ENCODE measurements at places on chromosomes 7 and 10.

GRCh38 chr10:83333566-83333965, 805.7 kb upstream of the GHITM start:
- no peak for DNase-seq

- no peak for DNase-seq
These were observed 9.3 kb upstream of the RTKN2 start for GRCh38 chr10:62277971-62278370.

DNA sequence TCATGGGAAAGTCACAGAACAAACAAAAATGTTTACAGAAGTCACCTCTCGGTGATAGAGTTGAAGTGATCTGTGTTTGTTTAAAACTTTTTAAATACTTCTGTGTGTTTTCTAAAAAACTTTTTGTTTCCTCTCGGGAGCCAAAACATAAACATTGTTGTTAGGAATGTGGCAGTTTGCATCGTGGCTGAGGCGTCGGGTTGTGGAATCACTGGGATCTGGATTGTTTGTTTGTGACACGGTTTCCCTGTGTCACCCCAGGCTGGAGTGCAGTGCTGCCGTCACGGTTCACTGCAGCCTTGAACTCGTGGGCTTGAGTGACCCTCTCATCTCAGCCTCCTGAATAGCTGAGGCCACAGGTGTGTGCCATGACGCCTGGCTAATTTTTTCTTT, 29.0 kb upstream of the SUN1 start:
- no peak for DNase-seq

DNA sequence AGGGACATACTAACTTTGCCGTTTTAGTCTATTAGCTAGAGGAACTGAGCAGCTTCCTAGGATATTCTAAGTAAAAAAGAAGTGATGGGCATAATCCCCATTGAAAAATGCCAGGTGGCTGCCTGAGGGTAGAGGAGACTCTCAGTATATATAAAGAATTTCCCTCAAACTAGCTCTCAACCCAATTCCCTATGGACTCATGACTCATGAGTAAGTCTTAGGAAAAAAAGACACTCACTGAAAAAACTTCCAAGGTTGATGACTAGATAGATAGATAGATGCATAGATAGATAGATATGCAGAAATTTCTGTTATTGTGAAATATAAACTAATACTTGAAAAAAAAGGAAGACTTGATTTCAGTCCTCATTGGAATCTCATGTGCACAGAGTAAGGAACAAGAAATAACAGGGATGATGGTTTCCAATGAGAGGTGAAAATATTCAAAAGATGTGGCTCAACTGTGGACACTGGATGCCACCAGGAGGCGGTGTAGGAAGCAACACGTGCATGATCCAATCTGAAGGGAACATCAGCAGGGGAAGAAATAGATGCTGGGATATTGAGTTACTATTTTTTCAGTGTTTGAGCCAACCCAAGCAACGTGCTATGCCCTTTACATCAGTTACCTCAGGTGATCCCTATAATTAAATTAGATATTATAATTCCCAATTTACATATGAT, 711.0 kb upstream of the LRRTM3 start:
- DNase-seq = no peak

DNA sequence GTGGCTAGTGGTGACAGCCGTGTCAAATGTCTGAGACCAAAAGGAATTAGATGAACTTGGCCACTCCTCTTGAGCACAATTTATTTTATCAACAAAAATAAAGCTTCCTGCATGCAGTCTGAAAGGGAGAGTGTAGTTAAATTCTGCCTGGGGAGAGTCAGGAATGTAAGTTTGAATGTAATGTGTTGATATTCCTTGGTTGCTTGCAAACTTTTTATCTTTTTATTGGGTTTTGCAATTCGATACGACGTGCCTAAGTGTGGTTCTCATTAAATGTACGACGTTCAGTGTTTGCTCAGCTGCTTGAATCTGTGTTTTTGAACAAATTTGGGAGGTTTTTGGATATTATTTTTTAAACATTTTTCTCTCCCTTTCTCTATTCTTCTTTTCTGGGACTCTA, 839.9 kb downstream of the CCSER2 start:
- no peak for DNase-seq

- DNase-seq = no peak
These were observed 53.3 kb upstream of the CTBP2 start for GRCh38 chr10:125213541-125214282.

DNA sequence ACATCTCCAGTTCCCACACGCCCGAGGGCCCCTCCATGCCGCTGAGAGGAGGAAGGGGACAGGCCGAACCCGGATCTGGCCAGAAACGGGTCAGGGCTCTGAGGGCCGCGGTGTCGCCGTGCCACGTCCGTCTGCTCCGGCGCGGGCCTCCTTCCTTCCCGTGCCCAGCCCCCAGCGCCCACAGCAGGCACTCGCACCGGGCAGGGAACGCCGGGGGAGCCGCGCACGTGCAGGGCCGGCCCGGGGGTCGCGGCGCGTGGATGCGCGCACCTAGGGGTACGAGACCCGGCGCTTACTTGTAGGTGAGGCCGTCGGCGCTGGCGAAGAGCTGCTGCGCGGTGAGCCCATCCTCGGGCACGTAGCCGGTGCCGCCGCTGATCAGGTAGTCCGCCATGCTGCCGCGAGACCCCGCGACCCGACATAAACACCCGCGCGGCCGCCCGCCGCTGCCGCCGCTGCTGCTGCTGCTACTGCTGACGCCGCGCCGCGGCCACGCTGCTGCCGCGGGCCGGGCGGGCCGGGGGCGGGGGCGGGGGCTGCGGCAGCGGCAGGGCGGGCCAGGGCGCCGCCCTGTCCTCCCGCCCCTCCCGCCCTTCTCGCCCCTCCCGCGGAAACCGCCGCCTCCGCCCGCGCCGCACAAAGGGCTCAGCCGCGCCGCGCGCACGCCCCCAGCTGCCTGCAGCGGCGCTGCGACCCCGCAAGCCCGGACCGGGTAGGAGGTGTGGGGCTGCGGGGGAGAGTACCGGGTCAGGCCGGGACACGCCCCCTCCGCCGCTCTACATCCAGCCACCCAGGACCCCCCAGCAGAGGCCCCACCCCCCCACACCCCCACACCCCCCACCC, 4.1 kb downstream of the IMPDH1 start:
- DNase-seq = no peak

DNA sequence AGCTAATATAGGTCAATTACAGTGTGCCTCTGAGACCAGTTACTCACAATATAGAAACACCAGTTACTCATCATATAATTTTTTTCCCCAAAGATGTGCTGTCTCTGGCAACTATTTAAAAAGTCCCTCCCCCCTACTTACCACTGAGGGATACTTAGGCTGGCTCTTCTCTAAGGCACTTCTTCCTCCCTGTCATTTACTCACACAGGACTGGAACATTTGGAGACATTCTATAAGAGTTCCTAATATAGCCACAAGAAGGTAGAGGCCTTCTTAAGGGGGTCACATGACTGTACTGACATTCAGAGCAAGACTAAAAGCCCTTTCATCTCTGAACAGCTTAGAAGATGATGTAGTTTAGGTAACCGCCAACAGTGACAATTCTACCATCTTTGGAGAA, 44.4 kb upstream of the SLIT1 start:
- no peak for DNase-seq

GRCh38 chr7:95871075-95871848, 98.9 kb downstream of the DYNC1I1 start:
- DNase-seq = peak; percentile 36

- DNase-seq = no peak
These were observed 935.6 kb downstream of the GRID1 start for GRCh38 chr10:85430991-85431390.

DNA sequence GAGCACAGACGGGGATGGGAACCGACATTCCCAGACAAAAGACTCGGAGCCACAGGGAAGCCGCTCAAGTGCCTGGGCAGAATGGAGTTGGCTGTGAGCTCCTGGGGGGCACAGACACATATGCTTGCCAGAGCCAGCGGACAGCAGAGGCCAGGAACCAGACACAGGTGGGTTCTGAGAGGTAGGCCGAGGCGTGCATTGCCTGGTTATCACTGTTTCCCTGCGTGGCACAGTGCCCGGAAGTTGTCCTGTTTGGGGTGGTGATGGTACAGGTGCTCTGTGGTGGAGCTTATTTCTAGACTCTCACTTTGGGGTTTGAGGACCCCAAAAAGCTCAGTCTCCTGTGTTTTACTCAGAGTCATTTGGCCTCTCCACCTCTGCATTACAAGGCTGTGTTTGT, 2.5 kb downstream of the PALD1 start:
- no peak for DNase-seq

GRCh38 chr7:51262796-51263531, 53.6 kb downstream of the COBL start:
- no peak for DNase-seq

GRCh38 chr10:76428551-76429367, 997.3 kb downstream of the LRMDA start:
- peak; percentile 91 for DNase-seq

GRCh38 chr10:78757344-78757925, 311.3 kb upstream of the ZMIZ1 start:
- DNase-seq = no peak

DNA sequence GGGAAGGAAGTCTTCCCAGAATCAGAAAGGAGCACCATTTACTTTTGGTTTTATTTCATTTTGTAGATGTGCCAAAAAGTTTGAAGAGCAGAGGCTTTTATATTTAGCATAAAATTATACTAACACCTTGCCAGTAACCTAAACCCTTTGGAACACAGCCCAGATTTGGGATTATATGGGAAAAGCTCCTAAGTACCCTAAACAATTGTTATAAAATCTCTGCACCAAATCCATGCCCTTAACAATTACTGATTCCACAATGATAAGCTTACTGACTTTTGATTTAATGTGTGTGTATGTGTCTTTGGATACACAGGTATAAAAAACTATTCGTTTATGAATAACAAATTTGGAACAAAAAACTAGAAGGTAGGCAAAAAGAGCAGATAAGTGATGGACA, 39.0 kb upstream of the TMEM229A start:
- DNase-seq = no peak

- no peak for DNase-seq
These were observed 316.9 kb upstream of the PHYHIPL start for GRCh38 chr10:58859526-58859925.

Data from kidney glomerular epithelial cell (primary cell).